ENCODE measurements at places on chromosomes 11 and 22.

- DNase-seq: no peak
These were observed 30.4 kb downstream of the PAAF1 start for GRCh38 chr11:73907191-73907590.

DNA sequence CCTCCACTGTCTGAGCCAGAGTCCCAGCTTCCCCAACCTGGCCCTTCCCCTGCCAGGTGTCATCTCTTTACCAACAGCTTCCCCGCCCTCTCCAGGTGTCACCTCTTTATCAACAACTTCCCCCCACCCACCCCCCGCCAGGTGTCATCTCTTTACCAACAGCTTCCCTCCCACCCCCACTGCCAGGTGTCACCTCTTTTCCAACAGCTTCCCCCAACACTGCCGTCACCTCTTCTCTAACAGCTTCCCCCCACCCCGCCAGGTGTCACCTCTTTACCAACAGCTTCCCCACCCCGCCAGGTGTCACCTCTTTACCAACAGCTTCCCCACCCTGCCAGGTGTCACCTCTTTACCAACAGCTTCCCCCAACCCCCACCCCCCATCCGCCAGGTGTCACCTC is 29.8 kb upstream of the TTLL12 start:
- no peak for DNase-seq

DNA sequence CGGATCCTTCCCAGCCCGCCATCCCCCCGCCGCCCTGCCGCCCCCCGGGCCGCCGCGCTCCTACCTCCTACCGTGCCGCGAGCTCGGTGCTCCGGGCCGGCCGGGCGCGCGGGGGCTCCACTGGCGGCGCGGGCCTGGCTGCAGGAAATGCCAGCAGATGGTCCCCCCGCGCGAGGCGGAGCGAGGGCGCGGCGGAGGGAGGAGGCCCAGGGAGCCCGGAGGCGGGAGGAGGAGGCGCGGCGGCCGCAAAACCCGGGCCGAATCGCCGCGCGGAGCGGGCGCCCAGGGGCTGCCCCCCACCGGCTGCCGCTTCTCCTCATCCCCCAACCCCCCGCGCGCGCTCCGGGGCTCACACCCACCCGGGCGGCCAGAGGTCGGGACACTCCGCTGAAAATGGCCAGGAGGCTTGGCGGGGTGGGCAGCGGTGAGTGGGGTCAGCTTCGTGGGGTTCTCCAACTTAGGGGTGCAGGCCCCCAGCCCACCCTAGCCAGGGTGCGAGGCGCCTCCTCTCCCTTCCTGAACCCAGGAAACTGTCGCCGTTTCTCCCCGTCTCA is at the start of gene OSBPL5:
OSBPL5 (minus strand) TSS at position 159 of the 554 bp plus-strand sequence. CDS start 36,162 bp downstream, outside the sequence.
- peak; percentile 56 for DNase-seq

GRCh38 chr11:60942970-60943565 is 8.9 kb downstream of the SLC15A3 start:
- DNase-seq: no peak

DNA sequence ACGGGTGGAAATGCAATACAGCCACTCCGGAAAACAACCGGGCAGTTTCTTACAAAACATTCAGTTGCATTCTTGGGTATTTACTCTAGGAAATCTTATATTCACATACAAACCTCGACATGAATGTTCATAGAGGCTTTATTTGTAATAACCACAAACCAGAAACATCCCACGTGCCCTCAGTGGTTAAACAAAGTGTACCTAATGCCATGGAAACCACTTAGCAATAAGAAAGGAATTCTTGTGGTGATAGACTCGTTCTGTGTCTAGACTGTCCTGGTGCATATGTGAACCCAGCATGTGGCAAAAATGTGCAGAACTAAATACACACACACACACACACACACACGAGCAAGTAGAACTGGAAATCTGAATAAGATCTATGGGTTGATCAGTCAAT is 1073.3 kb downstream of the TBC1D22A start:
- no peak for DNase-seq

DNA sequence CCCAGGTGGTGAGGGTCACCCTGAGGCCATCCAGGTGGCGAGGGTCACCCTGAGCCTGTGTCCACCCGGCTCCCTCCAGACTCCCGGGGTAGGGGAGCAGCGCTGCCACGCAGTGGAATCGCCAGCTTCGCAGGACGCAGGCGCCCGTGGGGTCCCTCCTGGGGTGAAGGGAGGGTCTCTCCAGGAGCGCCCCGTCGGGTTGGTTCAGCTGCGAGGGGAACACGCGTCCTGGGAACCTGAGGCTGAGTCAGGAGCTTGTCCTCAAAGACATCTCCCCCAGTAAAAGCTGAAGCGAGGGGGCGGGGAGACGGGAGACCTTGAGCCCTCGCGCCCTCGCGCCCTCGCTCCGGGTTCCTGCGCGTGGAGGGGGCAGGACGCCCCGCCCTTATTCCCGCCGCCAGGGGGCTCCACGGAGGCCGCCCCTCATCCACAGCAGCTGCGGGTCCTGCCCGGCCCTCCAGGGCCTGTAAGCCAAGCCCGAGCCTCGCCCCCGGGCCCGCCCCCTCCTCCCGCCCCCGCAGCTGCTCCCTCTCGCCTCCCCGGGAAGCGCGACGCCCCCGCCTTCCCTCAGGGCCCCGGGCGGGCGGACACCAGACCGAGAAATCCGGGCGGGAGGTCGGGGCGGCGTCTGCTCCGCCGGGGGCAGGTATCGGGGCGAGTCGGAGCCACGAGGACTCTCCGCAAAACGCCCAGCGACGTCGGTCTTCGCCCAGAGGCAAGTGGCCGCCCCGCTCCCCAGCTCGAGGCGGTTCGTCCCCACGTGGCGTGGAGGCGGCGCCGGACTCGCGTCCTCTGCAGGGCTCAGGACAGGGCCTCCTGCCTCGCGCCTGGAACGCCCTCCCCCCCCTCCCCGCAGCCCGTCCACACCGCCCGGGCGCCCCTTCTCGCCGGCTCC is 22.8 kb downstream of the PIM3 start:
- DNase-seq: peak; percentile 62

- no peak for DNase-seq
These were observed 35.3 kb downstream of the IL18 start for GRCh38 chr11:112128483-112129121.

DNA sequence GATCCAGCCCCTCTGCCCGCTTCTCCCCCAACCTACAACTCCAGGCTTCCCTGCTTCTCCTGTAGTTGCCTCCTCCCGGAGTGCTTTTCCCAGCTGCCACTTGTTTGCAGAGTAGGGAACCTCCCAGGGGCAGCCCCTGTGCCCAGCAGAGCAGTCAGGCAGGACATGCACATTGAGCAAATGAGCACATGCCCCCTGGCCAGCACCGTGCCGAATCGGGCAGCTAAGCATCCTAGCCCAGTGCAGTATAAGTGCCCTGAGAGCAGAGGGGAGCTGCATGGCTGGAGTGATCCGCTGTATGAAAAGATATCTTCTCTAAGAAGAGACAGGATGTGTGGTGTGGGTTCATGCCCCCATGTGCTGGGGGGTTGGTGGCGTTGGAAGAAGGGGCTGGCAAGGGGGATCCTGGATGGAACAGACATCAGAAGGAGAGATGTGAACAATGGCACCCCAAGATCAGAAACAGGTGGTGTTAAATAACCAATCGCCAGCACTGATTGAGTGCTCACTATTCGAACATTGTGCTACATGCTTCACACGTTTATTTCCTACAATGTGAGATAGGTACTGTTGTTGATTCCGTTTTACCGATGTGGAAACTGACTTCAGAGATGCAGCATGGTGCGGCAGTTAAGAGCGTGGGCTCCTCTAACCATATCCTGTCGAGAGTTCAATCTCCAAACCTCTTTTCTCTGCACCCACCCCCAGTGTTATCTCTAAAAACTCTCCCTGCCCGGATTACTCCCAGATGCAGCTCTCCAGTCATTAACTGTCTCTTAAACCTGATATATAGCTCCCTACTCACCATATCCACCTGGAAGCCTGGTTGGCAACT is 1.2 kb downstream of the AIP start:
- no peak for DNase-seq

GRCh38 chr22:48968201-48968959 is 859.3 kb downstream of the BRD1 start:
- no peak for DNase-seq

GRCh38 chr22:25447067-25447685 is 117.3 kb upstream of the GRK3 start:
- DNase-seq: no peak

DNA sequence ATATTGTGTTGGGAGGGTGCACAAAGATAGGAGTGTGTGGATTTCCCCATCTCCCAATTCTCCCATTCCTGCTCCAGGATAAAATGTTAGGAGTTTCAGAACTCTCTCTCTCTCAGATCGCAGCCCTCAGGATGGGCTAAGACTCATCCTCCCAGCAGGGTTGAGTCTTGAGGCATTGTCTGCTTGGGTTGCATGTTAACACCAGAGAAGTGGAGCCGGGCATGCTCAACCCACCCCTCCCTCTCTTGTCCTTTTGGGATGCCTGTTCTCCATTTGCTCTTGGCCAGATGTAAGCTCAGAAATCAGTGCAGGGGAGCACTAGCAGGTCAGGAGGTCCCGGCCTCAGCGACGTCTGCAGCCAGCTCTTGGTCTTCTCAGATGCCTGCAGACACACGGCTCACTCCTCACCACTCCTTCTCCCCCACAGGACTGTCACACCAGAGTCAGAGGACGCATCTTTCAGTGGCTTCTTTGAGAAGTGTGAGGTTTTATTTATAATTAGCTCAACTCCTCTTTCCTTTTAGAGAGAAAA is 1456.5 kb downstream of the TBC1D22A start:
- no peak for DNase-seq

DNA sequence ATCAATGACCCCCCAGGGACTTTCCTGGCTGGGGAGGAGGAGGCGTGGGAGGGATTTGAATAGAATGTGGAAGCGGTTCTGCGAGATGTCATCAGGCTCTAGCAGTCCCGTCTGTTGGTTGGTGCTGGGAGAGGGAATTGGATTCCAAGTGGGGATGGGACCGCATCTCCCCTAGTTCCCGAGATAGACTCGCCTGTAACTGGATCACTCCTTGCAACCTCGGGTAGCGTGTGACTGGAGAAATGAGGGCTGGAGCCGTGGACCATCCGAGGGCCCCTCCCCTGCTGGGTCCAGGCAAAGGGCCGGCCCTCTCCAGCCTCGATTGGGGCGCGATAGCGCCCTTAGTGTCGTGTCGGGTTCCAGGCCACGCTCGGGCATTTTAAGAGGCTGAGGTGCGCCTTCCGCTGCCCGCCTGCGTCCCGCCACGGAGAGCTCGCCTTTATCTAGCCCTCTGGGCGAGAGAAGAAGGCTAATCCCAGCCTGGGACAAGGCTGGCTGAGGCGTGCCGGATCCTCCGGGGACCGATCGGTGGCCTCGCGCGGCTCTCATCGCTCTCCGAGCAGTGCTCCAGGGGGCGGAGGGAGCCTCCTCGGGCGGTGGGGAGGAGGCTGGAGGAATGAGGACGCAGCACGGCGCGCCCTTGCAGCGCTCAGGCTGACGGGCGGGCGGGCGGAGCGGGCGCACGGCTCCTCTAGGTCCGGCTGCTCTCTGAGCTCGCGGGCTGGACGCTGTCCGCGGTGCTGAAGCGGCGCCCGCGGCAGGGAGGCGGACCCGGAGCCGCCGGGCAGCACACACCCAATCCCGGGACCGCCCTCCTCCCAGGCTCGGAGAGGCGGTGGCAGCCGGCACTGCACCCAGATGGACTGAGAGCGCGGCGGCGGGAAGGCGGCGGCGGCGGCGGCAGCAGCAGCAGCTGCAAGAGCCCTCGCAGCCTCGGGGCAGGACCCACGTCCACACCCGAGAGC is 107.8 kb downstream of the OSBP2 start:
- DNase-seq: peak; percentile 52

GRCh38 chr22:28955817-28956216 is 72.4 kb downstream of the ZNRF3 start:
- DNase-seq: peak; percentile 71

DNA sequence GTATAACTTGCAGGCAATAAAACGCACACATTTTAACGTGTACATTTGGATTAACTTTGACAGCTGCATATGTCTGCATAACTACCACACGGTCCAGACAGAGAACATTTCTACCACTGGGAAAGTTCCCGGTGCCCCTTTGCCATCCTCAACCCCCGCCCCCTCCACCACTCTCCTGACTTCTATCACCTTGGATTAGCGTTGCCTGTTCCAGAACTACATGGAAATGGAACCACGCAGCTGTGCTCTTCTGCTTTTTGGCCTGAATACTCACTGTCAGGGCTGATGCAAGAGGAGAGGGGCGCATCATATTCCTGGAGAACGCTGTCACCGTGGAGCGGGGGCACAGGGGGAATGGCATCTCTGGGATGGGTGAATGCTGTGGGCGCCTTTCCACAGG is 62.1 kb downstream of the LRP5 start:
- no peak for DNase-seq

GRCh38 chr11:8297781-8298440 is 34.2 kb upstream of the LMO1 start:
- no peak for DNase-seq

DNA sequence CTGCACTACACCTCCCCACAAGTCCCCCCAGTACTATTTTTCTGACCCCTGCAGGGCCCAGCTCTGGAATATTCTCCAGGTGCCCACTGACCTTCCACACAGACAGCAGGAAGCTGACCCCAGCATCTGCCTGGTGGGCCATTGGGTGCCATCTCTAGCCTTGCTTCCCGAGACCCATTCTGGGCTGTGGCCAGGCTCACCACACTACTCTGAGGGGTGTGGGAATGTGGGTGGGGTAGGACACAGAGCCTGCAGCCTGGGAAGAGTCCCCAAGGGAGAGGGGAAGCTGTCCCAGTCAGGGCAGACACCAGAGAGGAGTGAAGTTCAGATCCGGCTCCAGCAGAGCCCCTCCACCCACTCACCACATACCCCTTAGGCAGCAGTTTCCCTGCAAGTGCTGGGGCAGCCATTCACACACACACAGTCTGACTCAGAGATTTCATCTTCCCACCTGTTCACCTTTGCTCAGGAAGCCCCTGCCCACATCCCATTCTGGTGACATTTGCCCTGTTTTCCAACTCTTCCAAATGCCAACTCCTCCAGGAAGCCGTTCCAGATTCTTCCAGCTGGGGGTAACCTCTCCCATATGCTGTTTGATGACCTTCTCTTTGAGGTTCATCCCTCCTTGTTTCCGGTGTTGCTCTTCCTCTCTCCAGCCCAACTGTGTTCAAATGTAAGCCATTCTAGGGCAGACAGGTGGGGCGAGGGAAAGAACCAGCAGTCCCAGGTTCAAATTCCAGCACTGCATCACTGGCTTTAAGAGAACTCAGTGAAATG is 1.9 kb downstream of the SLCO2B1 start:
- DNase-seq: no peak

GRCh38 chr11:82698576-82699352 is 34.9 kb downstream of the FAM181B start:
- no peak for DNase-seq

GRCh38 chr22:39960791-39961746 is 872 bp downstream of the TMA7B start:
- DNase-seq: peak; percentile 62

DNA sequence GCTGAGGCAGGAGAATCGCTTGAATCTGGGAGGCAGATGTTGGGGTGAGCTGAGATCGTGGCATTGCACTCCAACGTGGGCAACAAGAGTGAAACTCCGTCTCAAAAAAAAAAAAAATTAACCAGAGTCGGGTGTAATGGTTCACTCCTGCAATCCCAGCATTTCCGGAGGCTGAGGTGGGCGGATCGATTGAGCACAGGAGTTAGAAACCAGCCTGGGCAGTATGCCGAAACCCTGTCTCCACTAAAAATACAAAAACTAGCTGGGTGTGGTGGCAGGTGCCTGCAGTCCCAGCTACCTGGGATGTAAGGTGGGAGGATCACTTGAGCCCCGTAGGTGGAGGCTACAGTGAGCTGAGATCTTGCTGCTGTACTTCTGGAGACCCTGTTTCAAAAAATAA is 1.5 kb downstream of the RANGAP1 start:
- DNase-seq: no peak
